ENCODE measurements at places on chromosomes 6 and 20.

GRCh38 chr6:105226598-105227294, 46.9 kb upstream of the POPDC3 start:
- DNase-seq: no peak

GRCh38 chr6:157865249-157865648, 42.2 kb downstream of the SNX9 start:
- no peak for DNase-seq

- DNase-seq: peak; percentile 86
Observed at GRCh38 chr6:136289327-136289578, 393 bp downstream of the BCLAF1 start.

- no peak for DNase-seq
Observed at GRCh38 chr20:5133998-5134397, 7.2 kb downstream of the CDS2 start.

GRCh38 chr20:58538752-58539151, 23.6 kb upstream of the APCDD1L start:
- no peak for DNase-seq

GRCh38 chr6:157210954-157211353, 112.4 kb downstream of the TMEM242 start:
- DNase-seq: no peak

DNA sequence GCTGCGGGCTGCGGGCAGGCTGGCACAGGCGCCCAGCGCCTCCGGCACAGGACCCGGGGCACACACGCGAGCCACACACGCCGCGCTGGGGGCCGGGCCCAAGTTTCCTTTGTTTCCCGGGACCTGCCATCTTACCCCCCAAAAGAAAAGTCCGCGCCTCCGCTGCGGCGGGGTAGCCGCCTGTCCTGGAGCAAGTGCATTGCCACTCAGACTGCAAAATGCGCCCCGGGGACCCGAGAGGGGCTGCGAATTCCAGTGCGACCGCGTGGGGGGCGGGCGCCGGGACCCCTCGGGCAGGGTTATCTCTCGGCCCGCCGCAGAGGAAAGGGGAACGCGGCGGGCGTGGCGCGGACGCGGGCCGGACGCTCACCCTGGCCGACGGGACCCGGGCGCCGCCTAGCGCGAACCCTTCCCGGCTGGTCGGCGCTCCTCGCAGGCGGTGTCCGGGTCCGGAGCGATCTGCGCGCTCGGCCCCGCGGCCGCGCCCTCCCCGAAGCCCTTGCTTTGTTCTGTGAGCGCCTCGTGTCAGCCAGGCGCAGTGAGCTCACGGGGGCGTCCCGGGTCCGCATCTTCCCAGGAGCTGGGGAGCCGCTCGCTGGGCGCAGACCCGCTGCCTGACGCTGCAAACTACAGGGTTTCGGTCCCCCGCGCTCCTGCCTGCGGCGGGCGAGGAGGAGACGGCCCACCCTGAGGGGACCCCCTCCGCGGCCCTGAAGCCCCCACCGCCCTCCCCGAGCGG, 639 bp upstream of the CD24 start:
- DNase-seq: no peak

DNA sequence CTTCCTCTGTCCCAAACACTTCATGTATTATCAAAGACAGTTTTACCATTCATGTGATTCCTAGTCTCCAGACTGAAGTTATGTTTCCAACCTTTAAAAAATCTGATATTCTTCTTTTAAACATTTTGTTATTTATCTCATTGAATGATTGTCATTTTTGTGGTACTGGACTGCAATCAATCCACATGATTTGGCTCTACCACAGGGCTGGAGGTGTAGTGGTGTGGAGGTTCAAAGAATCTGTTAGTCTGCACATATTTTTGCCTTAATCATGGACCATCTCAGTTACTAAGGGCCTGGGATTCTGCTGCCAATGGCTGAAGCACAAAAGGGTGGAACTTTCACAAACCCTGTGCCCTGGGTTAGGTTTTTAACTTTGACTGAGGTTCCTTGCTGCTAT, 164.1 kb upstream of the JAG1 start:
- no peak for DNase-seq

- no peak for DNase-seq
Observed at GRCh38 chr6:33073431-33073871, at the start of gene HLA-DPA1. TSS of gene HLA-DPA1 (minus strand) at chr6:33073649.

DNA sequence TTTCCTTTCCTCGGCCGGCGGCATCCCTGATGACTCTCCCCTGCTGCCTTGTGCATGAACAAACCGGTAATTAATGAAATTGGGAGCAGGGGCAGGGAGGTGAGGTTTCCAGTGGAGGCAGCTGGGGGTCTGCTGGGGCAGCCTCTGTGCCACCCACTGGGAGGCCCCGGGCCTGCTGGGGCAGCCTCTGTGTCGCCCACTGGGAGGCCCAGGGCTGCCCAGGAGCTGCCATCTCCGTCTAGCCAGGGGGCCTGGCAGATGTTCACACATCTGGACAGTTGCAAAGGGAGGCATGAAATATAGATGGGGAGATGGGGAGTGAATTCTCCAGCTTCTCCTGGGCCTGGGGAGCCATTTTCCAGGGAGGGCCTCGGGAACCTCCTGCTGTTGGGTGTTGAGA, 33.8 kb downstream of the TOX2 start:
- no peak for DNase-seq

GRCh38 chr6:12436224-12436623, 146.1 kb downstream of the EDN1 start:
- DNase-seq: no peak

- no peak for DNase-seq
Observed at GRCh38 chr20:12528591-12529041, 480.2 kb upstream of the SPTLC3 start.

DNA sequence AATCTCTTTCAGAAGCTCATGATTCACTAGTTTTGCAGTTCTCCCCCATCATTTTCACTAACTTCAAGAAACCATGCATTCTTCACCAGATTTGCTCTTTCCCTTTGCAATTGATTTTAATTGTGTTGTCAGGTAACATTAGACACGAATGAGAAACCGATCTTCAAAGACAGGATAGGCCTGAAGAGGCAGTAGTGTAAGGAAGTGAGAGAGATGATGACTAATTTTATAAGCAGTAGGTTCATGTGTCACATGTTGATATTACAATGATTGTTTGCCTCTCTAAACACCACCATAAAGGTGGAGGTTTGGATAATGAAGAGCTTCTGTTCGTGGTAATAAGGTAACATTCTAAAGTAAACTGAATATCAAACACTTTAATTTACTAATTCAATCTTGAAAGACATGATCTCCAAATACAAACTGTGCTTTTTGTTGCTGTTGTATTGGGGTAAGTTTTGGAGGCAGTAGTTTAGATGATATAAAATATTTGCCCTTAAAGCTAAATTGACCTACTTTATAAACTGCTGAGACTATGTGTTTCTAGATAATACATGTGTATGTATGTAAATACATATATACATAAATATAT, 207.2 kb downstream of the PHACTR1 start:
- no peak for DNase-seq
